ENCODE measurements at places on chromosomes 3 and 15. TPM values are rescaled to one million over a fixed set of nuclear protein-coding genes. Genes with fewer than 3 reads are reported as not detected.

- DNase-seq = no peak
These were observed 3.2 kb downstream of the IMPDH2 start for GRCh38 chr3:49025793-49026520.

The C3orf49 gene
- total RNA-seq = not detected

GRCh38 chr3:94098452-94098851 lies 35.6 kb downstream of the NSUN3 start:
- no peak for DNase-seq

GRCh38 chr3:196666001-196666867 lies 26.7 kb downstream of the NRROS start:
- DNase-seq = no peak

- DNase-seq = no peak
These were observed 68.1 kb downstream of the DNAJB8 start for GRCh38 chr3:128398586-128398985.

GRCh38 chr15:69974321-69974720 lies 123.4 kb downstream of the TLE3 start:
- DNase-seq = no peak

The LSAMP gene
- not detected for total RNA-seq

GRCh38 chr3:39724233-39724846 lies 85.1 kb upstream of the MYRIP start:
- DNase-seq = no peak

DNA sequence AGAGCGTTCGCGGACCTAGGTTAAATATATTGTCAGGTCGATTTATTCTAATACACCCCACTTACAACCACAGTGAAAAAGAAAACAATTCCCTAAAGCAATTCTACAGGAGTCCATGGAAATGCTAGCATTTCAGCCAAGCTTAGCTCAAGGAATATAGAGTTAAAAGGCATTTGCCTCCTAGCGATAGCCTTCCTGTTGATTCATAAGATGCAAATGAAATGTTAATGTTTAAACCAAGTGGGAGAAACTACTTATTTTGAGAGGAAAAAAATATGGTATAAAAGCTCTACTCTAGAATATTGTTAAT lies 1.7 kb upstream of the ALCAM start:
- DNase-seq = no peak

The RTP4 gene
- 18.9 TPM for total RNA-seq

The PTH1R gene
- not detected for total RNA-seq

GRCh38 chr3:141921316-141921715 lies 44.9 kb downstream of the ATP1B3 start:
- DNase-seq = no peak

The SST gene
- not detected for total RNA-seq

DNA sequence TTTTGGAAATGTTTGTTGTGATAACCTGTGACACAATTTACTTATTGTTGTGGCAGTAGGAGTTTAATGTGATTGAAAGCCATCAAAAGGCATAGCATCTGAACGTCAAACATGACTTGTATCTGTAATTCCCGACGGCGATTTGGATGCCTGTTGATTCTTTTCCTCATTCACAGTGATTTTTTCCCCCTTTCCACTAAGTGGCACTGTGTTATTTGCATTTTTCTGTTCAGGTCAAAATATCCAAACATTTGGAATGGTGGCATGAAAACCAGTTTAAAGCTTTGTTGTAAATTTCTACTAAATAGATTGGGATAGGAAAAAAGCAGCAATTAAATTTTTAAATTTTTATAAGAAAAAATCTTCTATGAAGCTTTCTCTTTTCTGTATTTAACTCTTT lies 259.9 kb upstream of the KCNH8 start:
- no peak for DNase-seq
